ENCODE measurements at places on chromosomes 3 and 15. TPM values are rescaled to one million over a fixed set of nuclear protein-coding genes. Genes with fewer than 3 reads are reported as not detected.

The GPR87 gene
- 0.21 TPM for polyA plus RNA-seq

GRCh38 chr15:31598620-31599019 is 272.0 kb downstream of the KLF13 start:
- no peak for DNase-seq

GRCh38 chr3:29525254-29525881 is 244.5 kb downstream of the RBMS3 start:
- no peak for DNase-seq

- no peak for DNase-seq
Measured at GRCh38 chr15:100769043-100769974, 110.3 kb upstream of the ALDH1A3 start.

DNA sequence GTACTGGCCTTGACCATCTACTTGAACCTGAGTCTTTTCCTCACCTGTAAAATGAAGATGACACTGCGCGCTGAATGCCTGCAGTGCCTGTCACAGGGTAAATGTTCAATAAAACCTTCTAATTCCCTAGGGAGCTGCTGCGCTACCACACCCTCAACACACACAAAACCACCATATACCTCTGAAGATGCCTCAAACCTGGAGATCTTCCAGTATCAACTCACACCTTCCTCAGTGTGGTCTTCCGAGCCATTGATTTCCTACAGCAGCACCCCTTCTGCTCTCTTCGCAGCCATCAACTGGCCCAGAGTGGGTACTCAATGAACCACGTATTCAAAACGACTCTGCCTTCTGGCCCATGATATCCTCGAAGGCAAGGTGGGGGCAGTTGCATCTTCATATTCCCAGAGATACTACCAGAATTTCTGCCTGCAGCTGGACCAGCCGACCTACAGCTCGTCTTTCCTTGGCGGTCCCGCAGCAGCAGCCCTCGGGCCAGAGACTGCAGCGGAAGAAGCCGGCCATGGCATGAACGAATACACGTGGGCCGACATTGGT is 695 bp downstream of the RPL32 start:
- no peak for DNase-seq

GRCh38 chr15:35289024-35289617 is 204.0 kb upstream of the NANOGP8 start:
- DNase-seq: no peak

GRCh38 chr3:115986555-115987207 is 363.4 kb downstream of the GAP43 start:
- DNase-seq: no peak

The HRG gene
- polyA plus RNA-seq: not detected

The C15orf40 gene
- polyA plus RNA-seq: 63.4 TPM

GRCh38 chr15:96582473-96582872 is 252.0 kb downstream of the NR2F2 start:
- DNase-seq: no peak

The TBL1XR1 gene
- 52.8 TPM for polyA plus RNA-seq

DNA sequence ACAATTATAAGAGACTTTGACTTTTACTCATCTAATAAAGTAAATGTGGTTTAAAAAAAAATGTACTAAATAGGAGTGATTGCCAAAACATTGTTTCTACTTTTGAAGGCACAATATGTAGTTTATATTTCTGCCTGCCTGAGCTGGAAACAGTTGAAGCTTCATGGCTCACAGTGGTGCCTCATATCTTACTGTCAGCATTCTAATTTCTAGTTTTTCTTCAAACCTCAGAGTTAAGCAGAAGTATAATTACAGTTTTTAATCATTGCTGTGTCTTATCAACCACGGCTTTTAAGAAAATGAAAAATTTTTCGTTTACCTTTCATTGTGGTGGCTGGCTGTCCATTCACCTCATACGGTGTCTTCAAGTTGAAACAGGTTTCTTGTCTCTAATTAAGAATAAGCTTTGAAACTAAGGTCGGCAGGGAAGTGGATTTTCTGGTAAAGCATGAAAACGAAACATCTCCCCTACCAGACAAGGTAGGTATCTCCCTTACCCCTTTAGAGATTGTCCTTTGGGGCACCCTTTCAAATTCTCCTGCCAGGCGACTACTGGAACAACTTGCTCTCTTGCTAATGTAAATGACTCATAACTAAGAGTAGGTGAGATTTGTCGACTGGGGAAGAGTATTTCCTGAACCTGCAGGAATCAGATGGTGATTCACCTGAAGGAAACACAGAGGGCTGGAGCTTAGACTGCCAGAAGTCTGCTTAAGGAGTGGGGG is at the start of gene GPR87:
GPR87 (minus strand) TSS at position 554 of the 725 bp plus-strand sequence. CDS start 16,720 bp downstream, outside the sequence.
- DNase-seq: no peak

DNA sequence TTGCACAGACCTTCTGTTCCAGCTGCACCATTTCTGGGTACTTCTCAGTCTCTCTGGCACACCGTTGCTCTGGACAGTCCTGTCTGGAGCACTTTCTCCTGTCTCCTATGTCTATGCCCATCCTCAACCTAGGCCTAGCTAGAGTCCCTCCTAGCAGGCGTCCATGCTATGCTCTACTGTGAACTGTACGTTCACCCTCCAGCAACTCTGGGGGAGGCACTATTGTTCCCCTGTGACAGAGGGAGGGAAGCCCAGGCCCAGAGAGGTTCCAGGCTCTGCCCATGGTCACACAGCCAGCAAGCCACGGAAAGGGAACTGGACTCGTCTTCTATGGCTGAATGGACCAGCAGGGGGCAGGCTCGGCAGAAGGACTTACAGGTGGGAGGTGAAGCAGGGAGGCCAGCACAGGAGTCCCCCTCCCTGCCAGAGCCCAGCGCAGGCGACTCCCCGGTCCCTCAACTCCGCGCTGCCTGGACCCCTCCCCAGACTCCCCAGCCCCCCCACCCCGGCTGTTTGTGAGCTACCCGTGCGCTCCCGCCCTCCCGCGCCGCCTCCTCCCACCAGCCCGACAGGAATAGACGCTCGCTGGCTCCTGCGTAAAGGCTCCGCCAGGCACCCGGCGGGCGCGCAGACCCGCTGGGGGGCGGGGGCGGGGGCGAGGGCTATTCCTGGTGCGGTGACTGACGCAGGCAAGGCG is 1.7 kb upstream of the LINGO1 start:
- no peak for DNase-seq

- peak; percentile 49 for DNase-seq
Measured at GRCh38 chr3:59480486-59480995, 430.7 kb upstream of the CFAP20DC start.

DNA sequence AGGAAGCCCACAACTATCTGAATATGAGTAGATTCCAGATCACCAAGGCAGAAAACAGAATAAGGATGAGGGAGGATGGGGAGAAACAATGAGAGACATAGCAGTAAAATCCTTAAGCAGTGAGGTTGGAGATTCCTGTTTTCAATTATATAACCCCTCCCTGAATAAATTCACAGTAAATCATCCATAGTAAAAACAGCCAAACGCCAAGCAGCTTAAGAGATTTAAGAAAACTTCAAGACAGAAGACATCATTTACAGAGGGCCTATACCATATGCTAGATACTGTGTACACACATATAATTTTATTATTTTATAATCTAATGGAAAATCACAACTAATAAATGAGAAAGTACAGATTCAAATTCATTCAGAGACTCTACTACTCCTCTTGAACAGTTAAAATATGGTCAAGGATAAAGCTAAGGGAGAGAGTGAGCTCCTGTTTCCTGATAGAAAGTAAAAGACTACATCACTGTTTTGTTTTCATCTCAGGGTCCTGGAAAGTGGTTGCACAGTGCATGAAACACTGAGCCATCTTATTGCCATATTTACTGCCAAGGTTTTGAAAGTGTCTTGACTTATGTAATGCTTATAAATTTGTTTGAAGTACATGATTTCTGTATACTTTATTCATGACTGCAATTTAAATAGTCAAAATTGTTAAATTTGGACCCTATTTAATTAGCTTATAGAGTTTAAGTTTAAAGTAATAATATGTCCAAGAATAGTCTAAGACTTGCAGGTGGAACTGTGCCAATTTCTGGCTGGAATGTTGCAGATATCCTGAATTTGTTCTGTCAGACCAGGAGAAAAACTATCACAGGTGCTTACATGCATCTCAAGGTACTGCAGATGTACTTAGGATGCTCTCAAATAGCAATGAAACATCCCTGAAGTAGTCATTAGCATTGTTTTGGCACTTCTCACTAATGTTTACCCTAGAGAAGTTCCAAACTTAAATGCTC is 141.4 kb downstream of the TBL1XR1 start:
- DNase-seq: no peak

The RPL29 gene
- polyA plus RNA-seq: 1,397 TPM

The TTBK2 gene
- 4.2 TPM for polyA plus RNA-seq

The PROS1 gene
- 0.04 TPM for polyA plus RNA-seq

- no peak for DNase-seq
Measured at GRCh38 chr3:13041113-13041776, 32.0 kb downstream of the IQSEC1 start.

- no peak for DNase-seq
Measured at GRCh38 chr15:80844011-80844732, 65.0 kb downstream of the CEMIP start.

DNA sequence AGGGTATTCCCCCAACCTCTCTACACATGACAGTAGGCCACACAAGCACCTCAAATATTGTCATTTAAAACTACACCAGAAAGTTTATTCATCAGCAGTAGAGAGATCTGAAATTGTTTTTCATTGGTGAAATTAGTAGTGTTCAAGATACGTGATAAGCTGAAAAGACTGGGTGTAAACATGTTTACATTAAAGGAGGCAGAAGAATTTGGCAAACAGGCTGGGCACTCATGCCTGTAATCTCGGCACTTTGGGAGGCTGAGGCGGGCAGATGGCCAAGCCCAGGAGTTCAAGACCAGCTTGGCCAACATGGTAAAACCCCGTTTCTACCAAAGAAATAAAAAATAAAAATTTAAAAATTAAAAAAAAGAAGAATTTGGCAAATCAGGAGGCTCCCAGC is 255.6 kb downstream of the FOXP1 start:
- DNase-seq: no peak

DNA sequence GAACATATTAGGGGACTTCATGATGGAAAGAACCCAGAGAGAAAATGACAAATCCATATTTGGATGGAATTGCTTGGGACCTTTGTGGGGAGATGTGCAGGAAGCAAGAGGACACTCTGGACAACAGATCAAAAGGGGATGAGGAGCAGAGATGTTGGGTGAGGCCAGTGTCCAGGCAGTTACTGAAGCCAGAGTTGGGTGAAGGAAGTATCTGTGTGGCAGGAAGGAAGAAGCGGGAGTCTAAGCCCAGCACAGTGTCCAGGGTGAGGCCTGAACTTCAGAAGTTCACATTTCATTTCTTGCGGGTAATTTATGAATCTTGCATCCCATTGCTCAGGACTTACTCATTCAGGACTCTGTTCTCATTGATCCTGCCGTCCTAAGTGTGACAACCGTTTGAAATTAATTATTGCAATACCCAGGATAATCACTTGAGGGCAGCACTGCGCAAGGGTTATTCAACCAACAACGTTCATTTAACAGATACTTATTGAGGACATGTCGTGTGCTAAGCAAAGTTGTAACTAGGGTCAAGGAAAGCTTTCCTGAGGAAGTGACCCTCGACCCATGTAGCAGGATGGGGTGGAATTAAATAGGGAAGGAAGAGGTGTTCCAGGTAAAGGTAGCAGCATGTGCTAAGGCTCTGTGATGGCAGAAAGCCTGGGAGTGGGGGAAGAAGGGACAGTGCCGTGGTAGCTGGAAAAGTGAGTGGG is 61.3 kb upstream of the CMTM8 start:
- peak; percentile 15 for DNase-seq

The PSTPIP1 gene
- polyA plus RNA-seq: 17.9 TPM

- no peak for DNase-seq
Measured at GRCh38 chr3:192275741-192276355, 451.5 kb downstream of the FGF12 start.

DNA sequence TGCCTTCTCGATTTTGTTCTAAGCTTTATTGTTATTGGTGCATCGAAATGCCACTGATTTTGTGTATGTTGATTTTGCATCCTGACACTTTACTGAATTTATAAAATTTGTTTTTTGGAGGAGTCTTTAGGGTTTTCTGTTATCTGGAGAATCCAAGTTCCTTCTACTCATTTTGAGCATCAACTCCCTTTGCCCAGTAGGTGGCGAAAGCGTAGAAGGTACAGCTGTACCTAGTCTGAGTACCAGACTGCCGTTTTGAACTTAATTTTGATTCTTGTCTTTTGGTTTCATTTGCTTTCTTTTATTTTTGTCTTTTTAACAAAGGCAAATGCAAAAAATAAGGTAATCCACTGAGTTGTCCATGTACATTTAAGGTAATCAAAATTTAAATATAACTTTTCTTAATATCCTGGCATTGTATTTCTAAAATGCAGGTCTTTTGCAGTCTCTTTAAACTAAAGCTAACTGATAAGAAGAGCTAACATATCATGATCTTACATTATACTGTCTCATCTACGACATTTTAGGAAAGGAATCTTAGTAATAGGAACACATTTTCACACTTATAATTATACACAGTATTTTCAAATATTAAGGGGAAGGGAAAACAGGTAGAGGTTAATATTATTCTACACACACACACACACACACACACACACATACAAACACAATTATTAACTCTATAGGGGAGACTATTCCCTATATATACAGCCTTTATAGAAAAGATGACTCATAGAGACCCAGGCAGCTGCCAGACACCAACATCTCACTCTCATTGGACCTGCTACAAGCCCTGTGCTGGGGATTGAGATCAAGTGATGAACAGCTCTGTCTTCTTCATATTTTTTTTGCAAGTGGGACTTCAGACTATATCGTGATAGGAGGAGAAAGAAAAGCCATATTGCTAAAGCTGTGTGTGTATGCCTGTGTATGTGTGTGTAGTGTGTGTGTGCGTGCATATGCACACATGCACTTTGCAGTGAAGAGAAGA is 71.8 kb downstream of the SYNPR start:
- no peak for DNase-seq

DNA sequence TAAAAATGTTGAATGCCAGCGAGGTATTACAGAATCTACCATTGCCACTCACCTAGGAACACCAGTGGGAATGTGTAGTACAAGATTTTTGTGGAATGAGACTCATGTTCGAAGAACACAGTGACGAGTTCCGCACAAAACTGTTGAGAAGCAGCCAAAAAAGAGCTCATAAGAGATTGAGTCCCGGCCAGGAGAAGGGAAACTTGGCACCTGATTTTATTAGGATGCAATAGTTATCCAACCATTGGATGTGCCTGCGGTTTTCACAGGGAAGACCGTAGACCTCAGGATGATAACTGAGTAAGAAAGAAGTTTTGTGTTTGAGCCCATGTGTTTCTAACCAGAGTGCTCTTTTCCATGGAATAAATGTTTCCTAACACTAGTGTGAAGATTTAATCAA is 88.9 kb downstream of the PTPRG start:
- DNase-seq: no peak

DNA sequence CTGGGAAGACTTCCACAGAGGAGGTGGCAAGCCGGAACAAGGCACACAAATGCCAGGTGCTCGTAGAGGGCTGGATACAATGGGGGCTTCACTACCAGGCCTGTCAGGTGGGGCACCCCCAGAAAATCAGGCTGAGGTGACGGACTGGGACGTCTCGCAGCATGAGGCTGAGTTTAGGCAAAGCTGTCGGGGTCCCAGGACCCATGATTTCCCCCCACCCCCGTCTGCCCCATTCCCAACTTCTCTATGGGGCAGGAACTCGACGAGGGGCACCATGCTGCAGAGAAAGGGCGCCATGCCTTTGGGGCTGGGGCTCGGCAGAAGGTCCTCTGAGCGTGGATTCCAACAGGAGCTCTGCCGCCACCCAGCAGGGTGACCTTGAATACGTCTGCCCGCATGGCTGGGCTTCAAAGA is 65.7 kb upstream of the HES1 start:
- DNase-seq: no peak

All from GM12878 (cell line).